GF-D8 (cell line): ENCODE measurements at places on chromosomes 1 and 21.

- no peak for DNase-seq
These were observed 102.5 kb downstream of the PLXNA2 start for GRCh38 chr1:208141610-208142192.

- DNase-seq = no peak
These were observed 10.1 kb upstream of the MEF2D start for GRCh38 chr1:156510709-156511108.

DNA sequence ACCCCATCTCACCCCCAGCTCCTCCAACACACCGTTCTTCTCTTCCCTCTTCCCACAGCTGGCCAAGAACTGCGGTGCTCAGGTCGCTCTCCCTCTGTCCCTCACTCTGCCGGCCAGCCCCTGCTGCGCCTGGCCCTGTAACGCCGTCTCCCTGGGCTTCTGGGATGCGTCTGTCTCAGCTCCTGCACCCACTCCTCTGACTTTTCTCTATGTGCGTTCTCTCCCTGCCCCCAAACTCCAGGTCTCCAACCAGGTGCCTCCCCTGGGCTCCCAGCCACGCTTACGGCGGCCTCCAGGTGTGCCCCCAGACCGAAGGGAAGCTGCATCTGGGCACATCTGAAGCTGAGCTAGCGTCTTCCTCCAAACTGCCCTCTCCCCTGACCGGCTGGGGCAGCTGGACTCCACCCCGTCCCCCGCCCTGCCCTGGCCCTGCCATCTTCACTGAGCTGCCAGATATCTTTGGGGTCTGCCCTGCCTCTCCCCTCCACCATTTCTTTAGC lies 2.6 kb downstream of the KRTAP10-12 start:
- no peak for DNase-seq

GRCh38 chr1:172977296-172978017 lies 73.3 kb downstream of the TNFSF18 start:
- no peak for DNase-seq

DNA sequence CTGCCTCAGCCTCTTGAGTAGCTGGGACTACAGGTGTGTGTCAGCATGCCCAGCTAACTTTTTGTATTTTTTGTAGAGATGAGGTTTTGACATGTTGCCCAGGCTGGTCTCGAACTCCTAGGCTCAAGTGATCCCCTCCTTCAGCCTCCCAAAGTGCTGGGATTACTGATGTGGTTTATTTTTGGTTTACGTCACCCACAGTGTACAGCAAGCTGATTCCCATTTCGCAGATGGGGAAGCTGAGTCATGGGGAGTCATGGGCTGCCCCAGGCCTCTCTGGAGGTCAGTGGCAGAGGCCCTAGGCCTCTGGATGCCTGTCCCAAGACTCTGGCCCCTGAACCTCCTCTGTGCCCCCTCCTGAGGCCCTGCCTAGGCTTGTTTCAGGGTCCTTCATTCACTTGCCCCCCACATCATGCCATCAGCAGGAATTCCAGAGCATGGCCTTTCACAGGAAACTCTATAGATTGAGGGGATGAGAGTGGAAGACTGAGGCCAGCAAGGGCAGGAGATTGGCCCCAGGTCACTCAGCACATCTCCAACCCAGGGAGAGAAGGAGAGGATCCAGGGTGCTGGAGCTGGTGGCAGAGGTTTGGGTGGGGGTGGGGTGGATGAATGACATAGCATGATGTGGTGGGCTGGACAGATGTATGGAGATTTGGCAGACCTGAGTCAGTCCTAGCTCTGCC lies 266.0 kb downstream of the PTPRU start:
- no peak for DNase-seq
